ENCODE measurements at places on chromosomes 2 and 18.

GRCh38 chr2:221822416-221822815 lies 250.3 kb upstream of the EPHA4 start:
- DNase-seq = no peak

- no peak for DNase-seq
These were observed 614 bp upstream of the COQ10B start for GRCh38 chr2:197452754-197453122.

- DNase-seq = no peak
These were observed 18.7 kb downstream of the PCARE start for GRCh38 chr2:29055601-29056000.

DNA sequence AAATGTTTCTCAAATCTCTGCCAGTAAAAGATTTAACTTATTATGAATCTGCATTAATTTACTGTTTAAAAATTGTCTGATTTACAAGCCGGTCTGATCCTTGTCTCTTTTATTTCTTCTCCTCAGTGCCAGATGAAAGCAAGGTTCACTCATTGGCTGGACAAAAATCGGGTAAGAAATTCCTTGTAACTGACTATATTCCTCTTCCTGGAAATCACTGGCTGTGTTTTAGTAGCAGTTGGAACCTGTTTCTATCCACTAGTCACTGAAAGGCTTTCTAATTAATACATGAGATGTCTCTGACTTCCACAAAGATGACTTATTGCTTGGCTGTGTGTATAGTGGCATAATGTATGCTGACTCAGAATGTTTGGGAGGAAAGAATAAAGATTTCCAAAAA lies 436.6 kb upstream of the NRP2 start:
- DNase-seq = no peak

- no peak for DNase-seq
These were observed 39.6 kb upstream of the TFCP2L1 start for GRCh38 chr2:121324601-121325000.

DNA sequence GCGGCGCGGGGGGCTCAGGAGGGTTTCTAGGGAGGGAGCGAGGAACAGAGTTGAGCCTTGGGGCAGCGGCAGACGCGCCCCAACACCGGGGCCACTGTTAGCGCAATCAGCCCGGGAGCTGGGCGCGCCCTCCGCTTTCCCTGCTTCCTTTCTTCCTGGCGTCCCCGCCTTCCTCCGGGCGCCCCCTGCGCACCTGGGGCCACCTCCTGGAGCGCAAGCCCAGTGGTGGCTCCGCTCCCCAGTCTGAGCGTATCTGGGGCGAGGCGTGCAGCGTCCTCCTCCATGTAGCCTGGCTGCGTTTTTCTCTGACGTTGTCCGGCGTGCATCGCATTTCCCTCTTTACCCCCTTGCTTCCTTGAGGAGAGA lies 5.2 kb downstream of the PROC start:
- peak; percentile 59 for DNase-seq

DNA sequence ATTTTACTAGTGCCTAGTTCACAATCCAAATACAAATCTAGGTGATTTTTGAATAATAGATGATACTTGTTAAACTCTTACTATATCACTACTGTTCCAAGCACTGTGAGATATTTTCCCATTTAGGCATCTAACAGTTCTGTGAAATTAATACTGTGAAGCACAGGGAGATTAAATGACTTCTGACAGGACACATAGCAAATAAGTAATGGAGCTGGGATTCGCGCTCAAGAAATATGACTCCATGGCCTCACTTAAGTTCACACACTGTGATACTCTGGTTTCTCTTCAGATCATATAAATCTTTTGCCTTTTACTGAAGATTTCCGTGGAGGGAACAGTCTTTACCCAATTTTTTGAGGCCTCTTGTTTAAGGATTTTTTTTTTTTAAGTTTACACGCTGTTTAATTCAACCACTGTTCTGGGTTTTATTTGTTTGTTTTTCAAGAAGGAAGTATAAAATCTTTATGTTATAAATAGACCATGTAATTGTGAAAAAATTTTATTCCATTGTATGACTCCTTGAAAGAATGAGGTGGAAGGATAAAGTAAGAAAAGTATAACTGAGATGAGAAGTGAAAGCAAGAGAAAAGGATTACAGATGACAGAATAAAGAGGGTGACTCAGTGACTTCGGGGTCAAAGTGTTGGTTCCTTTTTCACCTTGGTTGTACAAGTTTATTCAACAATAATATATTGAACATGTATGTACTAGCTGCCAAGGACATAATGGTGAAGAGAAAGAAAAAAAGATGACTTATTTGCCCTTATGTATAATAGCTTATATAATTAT lies 30.2 kb downstream of the RBM45 start:
- DNase-seq = no peak

GRCh38 chr2:36461039-36461681 lies 105.6 kb downstream of the CRIM1 start:
- no peak for DNase-seq

GRCh38 chr2:227848586-227848985 lies 22.8 kb upstream of the DAW1 start:
- DNase-seq = no peak

- DNase-seq = no peak
These were observed 13.8 kb upstream of the KCNS3 start for GRCh38 chr2:17864676-17865075.

- DNase-seq = no peak
These were observed 1835.5 kb upstream of the LRRTM1 start for GRCh38 chr2:82139979-82140611.

GRCh38 chr18:24170360-24170759 lies 31.5 kb downstream of the CABYR start:
- DNase-seq = peak; percentile 22

DNA sequence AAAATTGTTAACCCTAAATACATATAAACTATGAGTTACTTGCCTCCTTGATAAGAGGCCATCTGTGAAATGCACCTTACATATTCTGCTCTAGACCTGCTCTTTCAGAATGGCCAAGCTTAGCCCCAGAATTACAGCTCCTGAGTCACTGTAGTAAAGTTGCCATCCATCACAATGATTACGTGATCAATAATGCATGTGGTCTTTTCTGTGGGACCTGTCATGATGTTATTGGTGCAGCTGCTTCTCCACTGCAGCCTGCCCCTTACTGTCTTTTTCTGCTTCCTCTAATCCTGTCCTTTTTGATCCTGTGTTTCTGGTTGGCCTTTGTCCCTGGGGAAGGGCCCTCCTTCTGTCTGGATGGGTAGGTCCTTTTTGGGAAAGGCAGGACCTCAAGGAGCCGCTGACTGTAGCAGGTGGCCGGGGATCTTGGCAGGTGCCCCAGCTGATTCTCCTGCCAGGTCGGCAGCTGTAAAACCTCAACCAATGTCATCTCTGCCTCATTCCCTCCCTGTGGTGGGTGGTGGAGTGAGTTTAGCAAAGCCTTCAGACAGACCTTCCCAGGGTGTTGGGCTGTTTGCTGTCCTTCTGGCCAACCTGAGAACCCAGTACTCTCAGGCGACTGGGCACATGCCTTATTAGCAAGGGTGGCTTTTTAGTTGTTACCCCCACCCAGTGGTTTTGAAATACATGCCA lies 126.2 kb upstream of the EML6 start:
- DNase-seq = no peak

- no peak for DNase-seq
These were observed 160.6 kb downstream of the ANKRD30B start for GRCh38 chr18:14908541-14908940.

DNA sequence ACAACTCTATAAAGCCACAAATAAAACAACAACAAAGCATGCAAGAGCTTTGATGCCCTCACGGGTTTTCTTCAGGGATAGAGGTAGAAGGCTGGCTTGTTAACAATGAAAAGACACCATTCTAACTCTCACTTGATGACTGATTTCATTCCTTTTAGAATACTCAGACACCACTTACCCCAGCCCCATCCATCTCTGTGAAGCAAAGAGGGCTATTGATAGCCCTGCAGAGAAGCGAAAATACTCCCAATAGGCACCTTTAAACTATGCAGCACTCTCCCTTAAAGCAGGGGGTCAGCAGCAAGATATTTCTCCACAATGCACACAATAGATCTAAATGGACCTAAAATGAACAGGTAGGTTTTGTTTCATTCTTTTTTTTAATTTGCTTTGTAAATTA lies 35.1 kb downstream of the ZNF385B start:
- DNase-seq = no peak

DNA sequence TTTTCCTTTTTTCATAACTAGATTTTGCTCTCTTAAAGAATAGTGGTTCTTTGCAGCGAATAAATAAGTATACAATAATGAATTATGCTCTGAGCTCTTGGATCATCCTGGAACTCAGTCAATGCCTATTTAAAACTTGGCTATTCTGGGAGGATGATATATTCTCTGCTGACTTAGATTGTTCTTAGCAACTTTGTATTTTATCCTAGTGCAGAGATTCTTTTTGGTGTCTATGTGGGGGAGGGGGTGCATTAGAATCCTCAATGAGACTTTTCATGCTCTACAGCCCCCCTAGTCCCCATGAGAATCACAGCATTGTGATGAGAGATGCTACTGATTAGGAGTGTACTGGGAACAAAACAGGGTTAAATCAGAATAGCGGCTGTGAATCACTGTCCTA lies 8.8 kb upstream of the FAM98A start:
- DNase-seq = no peak

GRCh38 chr18:67977067-67977616 lies 460.6 kb upstream of the DSEL start:
- DNase-seq = no peak

DNA sequence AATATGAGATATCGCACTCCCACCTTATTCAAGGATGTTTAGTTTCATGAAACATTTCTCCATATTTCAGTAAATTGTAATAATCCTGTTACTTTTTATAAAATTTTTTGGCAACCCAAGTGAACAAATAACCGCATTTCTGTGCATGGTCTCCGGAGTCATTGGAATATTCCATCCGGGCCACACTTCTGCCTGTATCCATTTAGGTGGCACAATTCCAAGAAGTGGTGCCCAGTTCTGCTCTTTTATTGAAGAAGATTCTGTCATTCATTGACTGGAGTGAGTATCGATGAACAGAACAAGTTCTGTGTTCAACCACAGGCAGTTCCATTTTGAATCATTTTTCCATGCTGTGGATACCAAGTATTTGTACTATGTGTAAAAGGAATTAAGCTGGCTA lies 26.6 kb upstream of the ICOS start:
- no peak for DNase-seq

GRCh38 chr2:238495422-238495821 lies 68.7 kb downstream of the ASB1 start:
- no peak for DNase-seq

GRCh38 chr2:197239434-197239833 lies 71.1 kb downstream of the ANKRD44 start:
- DNase-seq = no peak

- DNase-seq = peak; percentile 53
These were observed 64.0 kb downstream of the MBP start for GRCh38 chr18:77068321-77069312.

- DNase-seq = no peak
These were observed 100.5 kb upstream of the ODC1 start for GRCh38 chr2:10548626-10549025.

DNA sequence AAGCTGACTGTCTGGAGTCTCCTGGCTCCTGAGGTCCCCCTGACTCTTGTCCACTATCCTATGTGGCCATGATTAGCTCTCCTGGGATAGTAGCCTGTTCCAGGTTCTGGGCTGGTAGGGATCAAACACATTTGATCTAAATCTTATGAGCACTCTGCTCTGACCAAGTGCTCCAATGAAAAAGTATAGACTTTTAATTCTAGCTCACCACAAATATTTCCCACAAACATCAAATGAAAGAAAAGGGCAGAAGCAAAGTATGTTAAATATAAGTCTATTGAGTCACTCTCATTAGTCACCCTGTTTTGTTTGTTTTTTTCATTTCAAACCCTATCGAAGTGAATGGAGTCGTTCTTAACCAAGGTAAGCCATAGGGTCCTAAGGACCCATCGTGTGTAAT lies 39.7 kb upstream of the NEDD4L start:
- DNase-seq = no peak

DNA sequence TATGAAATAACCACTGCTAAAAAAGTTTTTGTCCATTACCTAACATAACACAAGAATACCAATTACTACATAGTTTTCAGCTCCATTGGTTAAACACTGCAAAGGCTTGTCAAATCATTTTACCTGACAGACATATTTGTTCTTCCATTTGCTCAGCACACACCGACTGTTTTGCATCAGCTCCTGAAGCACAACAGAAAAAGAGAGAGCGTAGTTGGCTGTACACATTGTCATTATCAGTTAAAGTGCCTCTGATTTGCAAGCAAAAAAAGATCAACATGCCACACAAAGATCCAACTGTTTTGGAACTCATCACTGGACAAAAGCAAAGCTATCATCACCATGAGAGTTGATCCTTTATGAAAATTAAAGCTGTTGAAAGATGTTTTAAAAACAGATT lies 103.8 kb downstream of the WDPCP start:
- DNase-seq = no peak

DNA sequence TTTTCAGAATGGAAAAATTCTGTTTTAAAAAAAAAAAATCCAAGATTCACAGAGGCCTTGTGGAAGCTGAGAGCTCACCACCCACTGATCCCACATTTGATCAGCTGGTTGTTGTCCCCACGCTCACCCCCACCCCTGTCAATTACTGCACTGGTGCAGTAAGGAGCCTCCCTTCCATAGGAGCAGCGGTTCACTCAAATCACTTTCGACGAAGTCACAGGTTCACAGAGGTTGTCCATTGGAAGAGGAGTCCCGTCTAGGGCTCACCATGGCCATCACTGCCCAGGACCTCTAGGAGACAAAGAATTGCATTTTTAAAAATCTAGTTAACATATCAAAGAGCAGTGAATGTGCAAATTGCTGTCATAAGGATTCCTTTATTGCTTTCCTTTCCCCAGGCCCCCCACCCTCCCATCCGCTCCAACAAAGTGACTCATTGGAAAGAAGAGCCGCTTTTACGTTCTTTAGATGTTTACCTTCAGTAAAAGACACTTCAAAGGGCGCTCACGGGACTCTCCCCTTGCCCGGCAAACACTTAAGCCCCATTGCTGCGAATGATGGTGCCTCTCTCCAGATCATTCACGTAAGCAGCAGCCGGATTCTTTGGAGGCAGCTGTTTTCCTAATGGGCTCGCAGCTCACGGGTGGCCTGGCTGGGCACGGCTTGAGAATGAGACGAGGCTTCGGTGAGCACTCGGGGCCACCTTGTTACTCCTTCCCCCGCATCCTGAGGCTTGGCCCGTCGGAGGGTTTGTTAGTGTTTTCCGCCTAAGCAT lies 165.5 kb upstream of the SALL3 start:
- no peak for DNase-seq

- no peak for DNase-seq
These were observed 13.3 kb upstream of the ZEB2 start for GRCh38 chr2:144533221-144533620.

GRCh38 chr2:197461057-197461456 lies 7.7 kb downstream of the COQ10B start:
- no peak for DNase-seq

- no peak for DNase-seq
These were observed 26.1 kb upstream of the MAL start for GRCh38 chr2:94999431-94999883.

GRCh38 chr2:6554466-6554865 lies 311.2 kb downstream of the CMPK2 start:
- DNase-seq = no peak

Data from NCI-H774 (cell line).